Cardiac muscle cell (in vitro differentiated cells and primary cell): ENCODE measurements at places on chromosomes 16 and 17. TPM values are rescaled to one million over a fixed set of nuclear protein-coding genes. Genes with fewer than 3 reads are reported as not detected.

Gene HOXB3
- total RNA-seq: 37.7 and 42.4 TPM in 2 replicates

Gene SLFN5
- 6.2 and 8.3 TPM in 2 replicates for total RNA-seq

Gene KRT33A
- not detected in 2 replicates for total RNA-seq

Gene OTOP2
- not detected in 2 replicates for total RNA-seq

Gene ANKFN1
- 0.21 TPM in 1 of 2 replicates, not detected in the other for total RNA-seq

Gene C16orf74
- 30.9 and 49.7 TPM in 2 replicates for total RNA-seq

Gene PROCA1
- 19.4 and 44.8 TPM in 2 replicates for total RNA-seq

Gene PSKH1
- total RNA-seq: 31.0 and 31.6 TPM in 2 replicates

Gene GRAP
- 0.46 and 1.5 TPM in 2 replicates for total RNA-seq

Gene NOTUM
- total RNA-seq: 7.4 and 8.1 TPM in 2 replicates

Gene TRPV3
- total RNA-seq: 1.8 and 2.0 TPM in 2 replicates

Gene FBXO39
- not detected in 2 replicates for total RNA-seq

Gene FAM20A
- total RNA-seq: 15.7 and 15.9 TPM in 2 replicates

Gene TAX1BP3
- total RNA-seq: 141 and 232 TPM in 2 replicates

Gene KRT31
- total RNA-seq: not detected in 2 replicates

Gene EPN2
- 32.5 and 43.5 TPM in 2 replicates for total RNA-seq

Gene KRT17
- not detected in 2 replicates for total RNA-seq

Gene KRTAP9-6
- total RNA-seq: not detected in 2 replicates

Gene IRX3
- total RNA-seq: 207 and 209 TPM in 2 replicates

Gene PLD6
- 0.42 and 1.1 TPM in 2 replicates for total RNA-seq

Gene TEX14
- 0.25 and 0.60 TPM in 2 replicates for total RNA-seq

Gene GRAPL
- total RNA-seq: 0.57 TPM in 1 of 2 replicates, not detected in the other

Gene SNAI3
- total RNA-seq: 1.6 and 2.9 TPM in 2 replicates

Gene ZNF213
- 7.5 and 8.4 TPM in 2 replicates for total RNA-seq

Gene MSLN
- 0.32 and 4.5 TPM in 2 replicates for total RNA-seq

Gene HS3ST3A1
- total RNA-seq: 15.0 and 20.6 TPM in 2 replicates

Gene COTL1
- total RNA-seq: 32.3 and 37.2 TPM in 2 replicates

Gene PMFBP1
- total RNA-seq: 2.7 and 5.1 TPM in 2 replicates

Gene PLK1
- 6.8 and 93.3 TPM in 2 replicates for total RNA-seq

Gene ARHGAP44
- 7.1 and 13.5 TPM in 2 replicates for total RNA-seq

Gene SPATA22
- total RNA-seq: not detected in 2 replicates
